ENCODE measurements at places on chromosomes 12 and 14.

DNA sequence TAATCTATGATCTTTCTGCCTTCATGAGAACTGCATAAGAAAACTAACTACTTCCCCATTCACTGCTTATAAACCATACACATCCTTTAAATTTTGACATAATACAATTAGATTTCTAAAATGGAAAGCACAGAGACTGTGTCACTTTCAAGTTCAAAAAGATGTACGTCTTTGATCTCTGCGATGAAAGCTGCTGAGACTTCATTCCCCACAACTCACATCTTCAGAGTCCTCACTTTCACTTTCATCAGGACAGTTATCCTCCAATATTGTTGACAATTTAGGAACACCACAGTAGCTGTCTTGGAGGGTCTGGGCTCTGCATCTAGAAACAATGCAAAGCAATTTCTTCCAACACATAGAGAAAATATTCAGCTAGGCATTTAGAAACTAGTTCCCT, 47.9 kb upstream of the KCNC2 start:
- no peak for DNase-seq

- no peak for DNase-seq
Observed at GRCh38 chr12:4164188-4164558, 109.4 kb upstream of the CCND2 start.

DNA sequence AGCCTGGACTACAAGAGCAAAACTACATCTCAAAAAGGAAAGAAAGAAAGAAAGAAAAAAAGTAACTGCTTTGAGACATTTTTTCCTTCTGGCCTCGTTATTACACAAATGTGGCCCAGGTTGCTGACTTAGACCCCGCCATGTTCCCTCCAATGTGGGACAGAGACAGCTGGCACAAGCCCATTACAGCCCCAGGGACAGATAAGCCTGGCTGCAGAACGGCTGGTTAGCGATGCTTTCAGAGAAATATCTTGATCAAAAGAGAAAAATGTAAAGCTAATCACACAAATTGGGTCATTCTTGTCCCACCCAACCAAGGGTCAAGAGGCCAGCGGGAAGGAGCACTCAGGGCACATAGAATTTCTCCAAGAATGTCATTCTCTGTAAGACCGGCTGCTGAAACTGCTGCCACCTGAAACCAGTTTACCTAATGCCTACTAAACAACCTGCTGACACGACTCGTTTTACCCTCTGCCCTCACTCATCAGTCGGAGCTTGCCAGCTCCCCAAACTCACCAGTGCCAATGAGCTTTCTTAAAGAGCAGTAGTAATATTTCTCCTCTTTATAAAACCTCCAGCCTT, 63.1 kb downstream of the TNFAIP2 start:
- DNase-seq: no peak

GRCh38 chr14:67358924-67359774, 455 bp downstream of the ATP6V1D start:
- DNase-seq: no peak

DNA sequence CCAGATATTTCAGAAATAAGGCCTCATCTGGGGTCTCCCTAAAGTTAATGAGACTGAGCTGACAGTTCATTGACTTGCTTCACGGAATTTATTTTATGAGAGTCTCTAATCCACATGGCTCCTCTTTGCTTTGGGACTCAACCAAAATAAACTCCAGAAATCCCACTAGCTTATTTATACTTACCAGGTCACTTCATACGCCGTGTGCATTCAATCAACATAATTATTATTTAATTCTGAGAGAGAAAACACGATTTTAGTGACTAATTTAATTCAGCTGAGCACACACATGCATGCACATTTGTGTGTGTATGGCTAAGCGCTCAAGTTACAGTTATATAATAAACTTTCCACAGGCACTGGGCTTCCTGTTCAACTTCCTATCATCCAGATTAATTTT, 333.4 kb upstream of the CCDC196 start:
- DNase-seq: no peak

Data from HuH-7 (cell line).